ENCODE measurements at places on chromosomes 6 and 20.

- no peak for DNase-seq
Observed at GRCh38 chr20:52457826-52458225, 266.2 kb upstream of the ZFP64 start.

DNA sequence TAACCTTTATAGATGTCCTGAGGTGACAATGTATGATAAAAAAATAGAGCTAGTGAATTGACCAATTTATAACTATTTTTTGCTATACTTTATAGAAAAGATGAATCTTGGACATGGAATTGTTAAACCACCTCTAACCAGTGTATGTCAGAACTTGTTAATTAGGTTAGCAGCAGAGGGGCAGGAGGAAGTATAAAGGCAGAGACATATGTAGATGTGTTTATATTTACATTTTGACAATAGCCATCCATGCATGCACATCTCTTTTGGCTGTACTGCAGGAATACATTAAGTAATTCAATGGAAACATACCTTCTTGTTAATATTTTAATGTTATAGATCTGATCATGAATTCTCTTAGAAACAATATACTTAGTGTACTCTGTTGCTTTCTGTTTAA lies 254.6 kb upstream of the NT5E start:
- no peak for DNase-seq

- no peak for DNase-seq
Observed at GRCh38 chr20:703006-703405, 27.4 kb upstream of the SCRT2 start.

- DNase-seq = no peak
Observed at GRCh38 chr20:25622450-25623224, 1.2 kb downstream of the NANP start.

Data from stimulated activated CD8-positive, alpha-beta memory T cell treated with anti-CD3 and anti-CD28 coated beads, Interleukin-15, amount 100 ng/mL, for 1 hour (primary cell).